ENCODE measurements at places on chromosomes 6 and 20.

- DNase-seq, result no peak
Measured at GRCh38 chr6:132205946-132206345, 195.3 kb downstream of the MOXD1 start.

DNA sequence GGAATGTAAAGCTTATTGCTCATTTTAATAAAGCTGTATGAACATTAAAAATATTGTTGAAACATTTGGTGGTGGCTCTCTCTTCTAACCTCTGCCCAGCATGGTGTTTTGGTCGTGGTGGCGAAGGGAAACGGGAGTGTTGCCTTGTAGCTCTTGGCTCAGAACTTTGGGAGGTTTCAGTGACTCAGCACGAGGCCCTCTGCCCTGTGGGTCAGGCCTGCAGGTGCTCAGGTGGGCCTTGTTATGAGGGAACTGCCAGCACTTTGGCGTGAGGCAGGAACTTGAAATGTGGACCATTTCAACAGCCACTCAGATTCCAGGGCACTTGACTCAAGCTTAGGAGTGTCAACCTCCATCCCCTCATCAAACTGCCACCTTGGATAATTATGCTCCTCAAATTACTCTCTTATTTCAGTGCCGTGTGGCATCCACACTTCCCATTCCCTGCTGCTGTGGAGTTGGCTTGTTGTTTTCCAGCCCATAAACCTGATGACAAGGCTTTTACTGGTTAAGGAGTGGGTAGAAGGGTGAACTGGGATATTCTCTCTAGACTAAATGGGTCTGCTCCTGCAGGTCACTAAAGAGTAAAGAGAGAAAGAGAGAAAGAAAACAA is 36.3 kb downstream of the PRDM1 start:
- no peak for DNase-seq

DNA sequence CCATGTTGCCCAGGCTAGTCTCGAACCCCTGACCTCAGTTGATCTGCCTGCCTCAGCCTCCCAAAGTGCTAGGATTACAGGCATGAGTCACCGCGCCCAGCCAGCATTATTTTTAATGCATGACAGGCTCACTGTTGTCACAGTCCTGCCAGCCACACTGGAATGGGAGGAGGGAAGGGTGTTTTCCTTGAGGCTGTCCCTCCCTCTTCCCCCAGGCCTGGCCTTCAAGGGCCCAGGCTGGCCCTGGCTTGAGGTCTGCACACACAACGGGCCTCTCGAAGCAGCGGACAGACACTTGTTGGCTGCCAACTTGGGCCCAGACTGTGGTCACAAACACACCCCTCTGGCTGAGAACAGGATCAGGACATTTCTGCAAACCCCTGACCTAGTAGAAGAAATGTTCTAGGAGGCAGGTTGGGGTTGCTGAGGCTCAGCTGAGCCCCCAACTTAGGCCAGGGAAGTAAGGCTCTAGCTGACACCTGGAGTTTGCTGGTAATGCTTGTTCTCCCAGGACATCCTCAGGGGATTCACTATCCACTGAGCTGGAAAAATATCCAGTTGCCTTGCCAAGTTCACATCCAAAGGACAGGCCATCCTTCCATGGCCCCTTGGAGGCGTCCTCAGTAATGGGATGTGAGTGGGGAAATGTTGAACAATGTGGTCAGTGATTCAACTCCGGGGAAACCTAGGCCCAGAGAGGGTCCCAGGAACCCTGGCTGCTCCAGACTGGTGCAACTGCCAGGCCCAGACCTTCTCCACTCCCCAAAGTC is 9.9 kb downstream of the SNTA1 start:
- DNase-seq, result no peak

DNA sequence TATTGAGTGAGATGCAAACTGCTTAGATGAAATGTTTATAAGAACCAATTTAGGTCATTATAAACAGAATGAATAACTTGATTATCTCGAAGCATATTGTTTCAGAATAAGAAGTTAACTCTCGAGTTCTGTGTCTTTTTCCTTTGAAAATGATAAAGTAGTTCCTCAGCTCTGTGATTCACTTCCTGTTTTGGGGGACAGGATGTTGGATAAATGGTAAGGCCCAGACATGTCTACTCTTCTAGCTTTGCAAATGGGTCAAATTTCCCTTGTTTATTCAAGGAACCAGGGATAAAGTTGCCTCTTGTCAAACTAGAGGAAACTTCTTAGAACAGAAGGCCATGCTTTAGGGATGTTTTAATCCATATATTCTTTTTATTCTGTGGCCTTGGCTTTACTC is 246.9 kb downstream of the SOX4 start:
- no peak for DNase-seq

GRCh38 chr6:134503585-134504281 is 185.8 kb upstream of the SGK1 start:
- no peak for DNase-seq

- DNase-seq, result no peak
Measured at GRCh38 chr6:139981066-139981624, 606.7 kb upstream of the CITED2 start.

DNA sequence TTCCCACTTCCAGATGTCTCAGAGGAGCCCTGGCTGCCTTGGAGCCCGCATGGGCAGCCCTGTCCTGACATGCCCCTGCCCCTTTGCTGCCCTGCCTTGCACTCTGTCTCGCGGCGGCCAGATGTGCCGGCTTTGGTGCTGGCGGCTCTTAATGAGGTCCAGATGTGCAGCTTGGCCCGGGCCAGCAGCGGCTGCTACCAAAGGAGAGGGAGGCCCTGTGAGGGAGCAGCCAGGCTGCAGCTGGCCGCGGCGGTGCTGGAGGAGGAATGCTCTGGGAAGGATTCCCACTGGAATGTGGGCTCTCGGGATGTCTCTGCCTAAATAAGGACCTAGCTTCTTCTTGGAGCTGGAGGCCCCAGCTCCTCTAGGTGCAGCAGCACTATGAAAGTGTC is 72.4 kb downstream of the FGD2 start:
- DNase-seq, result no peak

GRCh38 chr6:154414021-154414813 is 57.6 kb upstream of the IPCEF1 start:
- no peak for DNase-seq

GRCh38 chr20:49367113-49367512 is 89.3 kb upstream of the ZNFX1 start:
- no peak for DNase-seq

DNA sequence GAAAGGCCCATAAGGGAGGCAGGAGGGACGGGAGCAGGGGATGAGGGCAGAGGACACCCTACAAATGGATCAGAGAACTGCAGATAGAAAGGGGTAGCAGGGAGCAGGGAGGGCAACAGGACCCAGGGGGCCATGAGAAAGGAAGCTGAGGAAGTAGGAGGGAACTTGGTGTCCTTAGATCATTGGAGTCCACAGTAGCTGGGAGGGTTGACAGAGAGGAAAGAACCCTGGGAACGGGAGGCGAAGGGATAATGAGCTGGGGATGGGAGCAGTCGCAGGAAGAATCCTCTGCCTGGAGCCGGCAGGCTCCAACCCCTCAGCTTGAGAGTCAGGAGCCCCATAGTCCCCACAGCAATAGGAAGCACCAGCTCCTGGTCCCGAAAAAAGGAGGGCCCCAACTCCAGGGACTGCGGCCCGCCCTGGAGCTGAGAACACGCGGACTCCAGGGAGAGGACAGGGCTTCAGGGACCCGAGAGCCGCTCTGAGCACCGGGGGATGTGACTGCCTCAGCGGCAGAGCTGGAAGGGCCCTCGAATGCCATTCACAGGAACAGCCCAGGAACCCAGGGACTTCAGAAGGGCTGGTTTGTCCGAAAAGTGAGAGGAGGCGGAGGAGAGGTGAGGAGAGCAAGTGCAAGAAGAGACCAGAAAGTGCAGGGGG is 32.7 kb downstream of the HLA-A start:
- no peak for DNase-seq

DNA sequence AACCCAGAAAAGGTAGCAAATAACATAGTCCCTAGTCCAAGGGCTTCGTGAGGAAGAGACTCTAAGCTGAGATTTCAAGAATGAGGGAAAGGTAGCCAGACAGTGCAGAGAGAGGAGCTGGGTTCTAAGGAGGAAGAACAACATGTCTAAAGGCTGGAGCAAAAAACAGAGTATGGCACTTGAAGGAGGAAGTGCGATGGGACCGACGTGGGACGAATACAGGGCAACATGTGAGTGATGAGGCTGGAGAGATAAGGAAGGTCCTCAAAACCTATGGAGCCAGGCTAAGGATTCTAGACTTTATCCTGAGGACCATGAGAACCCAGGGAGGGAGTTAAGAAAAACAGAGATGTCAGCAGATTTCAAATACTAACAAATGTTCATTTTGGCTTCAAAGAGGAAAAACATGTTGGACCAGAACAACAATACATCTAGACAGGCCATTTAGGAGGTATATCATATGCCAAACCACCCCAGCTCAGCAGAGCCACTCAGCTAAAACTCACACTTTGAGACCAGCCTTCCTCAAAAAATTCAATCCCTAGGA is 17.5 kb downstream of the ATXN1 start:
- no peak for DNase-seq

GRCh38 chr6:35435074-35435837 is 16.9 kb upstream of the FANCE start:
- no peak for DNase-seq

DNA sequence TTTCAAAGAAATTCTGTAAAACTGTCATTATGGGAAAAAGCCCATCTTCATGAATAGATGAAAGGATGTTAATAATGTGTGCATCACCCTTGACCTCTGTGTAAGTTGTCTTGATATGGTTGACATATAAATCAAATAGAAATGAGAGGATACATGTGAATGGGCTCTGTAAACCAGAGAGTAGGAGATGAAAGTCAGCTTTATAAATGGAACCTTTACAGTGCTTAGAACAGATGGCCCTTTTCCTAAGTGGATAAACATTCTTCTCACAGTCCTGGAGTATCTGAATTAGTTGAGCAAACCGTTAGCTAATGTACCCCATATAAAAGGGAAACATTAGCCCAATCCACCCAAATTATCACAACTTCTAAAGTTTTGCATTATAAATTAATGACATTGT is 57.5 kb downstream of the MYLK4 start:
- no peak for DNase-seq

DNA sequence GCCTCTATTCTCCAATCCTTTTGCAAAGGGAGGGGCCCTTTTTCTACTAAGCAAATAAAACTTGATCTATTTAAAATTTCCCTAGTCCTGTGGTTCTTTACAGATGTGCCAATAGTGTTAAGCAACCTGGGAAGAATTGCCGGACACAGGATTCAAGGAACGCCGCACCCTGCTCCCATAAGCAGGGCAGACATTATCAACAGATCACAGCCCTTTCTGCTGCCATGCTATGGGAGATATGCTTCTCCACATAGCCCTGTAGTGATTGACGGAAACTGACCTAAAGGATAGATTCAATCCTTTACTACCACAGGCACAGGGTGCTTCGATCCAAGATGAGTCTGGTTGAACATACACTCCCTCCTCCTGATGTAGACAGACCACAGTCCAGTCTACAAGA is 118.4 kb upstream of the TRAF3IP2 start:
- DNase-seq, result no peak

DNA sequence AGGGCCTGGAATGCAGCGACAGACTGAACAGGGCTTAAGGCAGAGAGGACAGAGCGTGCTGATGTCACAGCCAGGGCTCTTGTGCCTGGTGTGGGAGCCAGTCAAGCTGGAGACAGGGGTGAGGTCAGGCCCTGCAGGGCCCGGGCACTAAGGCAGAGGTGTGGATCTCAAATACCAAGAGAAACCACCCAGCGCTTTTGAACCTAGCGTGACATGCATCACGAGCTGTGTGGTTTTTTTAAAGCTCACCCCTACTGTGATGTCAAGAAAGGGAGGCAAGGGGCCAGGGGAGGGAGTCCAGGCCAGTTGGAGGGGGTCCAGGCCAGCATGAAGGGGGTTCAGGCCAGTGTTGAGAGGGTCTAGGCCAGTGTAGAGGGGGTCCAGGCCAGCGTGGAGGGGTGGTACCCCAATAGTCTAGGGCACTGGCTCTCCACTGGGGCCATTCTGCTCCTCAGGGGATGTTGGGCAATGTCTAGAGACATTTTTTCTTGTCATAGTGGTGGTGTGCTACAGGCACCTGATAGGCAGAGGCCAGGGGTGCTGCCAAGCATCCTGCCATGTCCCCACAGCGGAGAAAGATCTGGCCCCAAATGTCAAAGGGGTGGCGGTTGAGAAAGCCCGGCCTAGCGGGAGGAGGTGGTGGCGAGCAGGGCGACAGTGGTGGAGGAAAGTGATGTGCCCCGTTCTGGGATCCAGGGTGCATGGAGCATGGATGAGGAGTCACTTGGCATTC is 42.6 kb downstream of the RBM38 start:
- no peak for DNase-seq

DNA sequence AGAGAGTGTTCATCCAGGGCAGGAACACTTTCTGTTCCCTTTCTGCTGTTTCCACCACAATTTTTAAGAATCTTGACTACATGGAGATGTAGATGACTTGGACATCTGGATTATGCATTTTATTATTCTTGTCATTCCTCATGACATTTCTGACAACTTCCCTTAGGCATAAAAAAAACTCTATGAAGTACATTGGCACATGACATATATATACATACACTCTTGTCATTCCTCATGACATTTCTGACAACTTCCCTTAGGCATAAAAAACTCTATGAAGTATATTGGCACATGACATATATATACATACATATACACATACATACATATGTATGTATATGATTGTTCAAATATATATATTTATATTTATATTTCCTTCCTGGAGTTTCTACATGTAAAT is 531.5 kb downstream of the COL12A1 start:
- no peak for DNase-seq

DNA sequence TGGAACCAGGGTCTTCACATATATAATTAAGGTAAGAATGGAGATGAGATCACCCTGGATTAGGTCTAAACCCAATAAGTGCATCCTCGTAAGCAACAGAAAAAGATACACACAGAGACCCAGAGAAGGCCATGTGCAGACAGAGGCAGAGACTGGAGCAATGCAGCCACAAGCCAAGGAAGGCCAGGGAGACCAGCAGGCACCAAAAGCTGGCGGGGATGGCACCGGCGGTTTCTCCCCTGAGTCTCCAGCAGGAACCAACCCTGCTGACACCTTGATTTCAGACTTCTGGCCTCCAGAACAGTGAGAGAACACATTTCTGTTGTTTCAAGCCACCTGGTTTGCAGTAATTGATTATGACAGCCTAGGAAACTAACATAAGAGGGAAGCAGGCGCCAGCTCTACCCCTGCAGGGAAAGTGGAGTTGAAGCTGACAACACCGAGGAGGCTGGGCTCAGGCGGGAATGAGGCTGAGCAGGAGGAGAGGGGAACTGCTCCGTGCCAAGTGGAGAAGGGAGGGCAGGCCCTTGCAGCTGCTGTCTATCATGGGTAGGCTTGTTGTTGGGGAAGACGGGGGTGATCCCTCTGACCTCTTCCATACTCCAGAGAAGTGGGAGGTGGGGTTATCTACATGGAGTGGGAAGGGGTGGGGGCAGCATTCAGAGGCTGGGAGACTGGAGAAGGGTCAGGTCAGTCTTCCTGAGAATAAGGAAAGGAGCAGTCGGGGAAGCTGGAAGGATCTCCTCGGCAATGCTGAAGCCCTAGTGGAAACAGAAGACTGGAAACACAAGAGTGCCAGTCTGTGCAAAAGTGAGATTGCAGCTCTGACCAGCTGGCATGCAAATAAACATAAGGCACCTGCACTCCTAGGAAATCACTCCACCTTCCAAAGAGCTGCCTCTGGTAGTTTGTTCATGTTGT is 72.7 kb downstream of the NFATC2 start:
- DNase-seq, result no peak

- no peak for DNase-seq
Measured at GRCh38 chr6:32432050-32432450, 7.6 kb upstream of the HLA-DRA start.

GRCh38 chr6:148959008-148959407 is 212.2 kb downstream of the UST start:
- no peak for DNase-seq
